ENCODE measurements at places on chromosomes 12 and 14.

- no peak for DNase-seq
Observed at GRCh38 chr14:70807898-70808415, 1.4 kb downstream of the MAP3K9 start.

- no peak for DNase-seq
Observed at GRCh38 chr12:13425766-13426165, 229.2 kb downstream of the EMP1 start.

GRCh38 chr14:76664790-76665189 lies 96.5 kb upstream of the VASH1 start:
- no peak for DNase-seq

GRCh38 chr14:81436296-81437138 lies 36.4 kb upstream of the STON2 start:
- no peak for DNase-seq

GRCh38 chr12:12428961-12429657 lies 72.2 kb downstream of the BORCS5 start:
- DNase-seq, result no peak

DNA sequence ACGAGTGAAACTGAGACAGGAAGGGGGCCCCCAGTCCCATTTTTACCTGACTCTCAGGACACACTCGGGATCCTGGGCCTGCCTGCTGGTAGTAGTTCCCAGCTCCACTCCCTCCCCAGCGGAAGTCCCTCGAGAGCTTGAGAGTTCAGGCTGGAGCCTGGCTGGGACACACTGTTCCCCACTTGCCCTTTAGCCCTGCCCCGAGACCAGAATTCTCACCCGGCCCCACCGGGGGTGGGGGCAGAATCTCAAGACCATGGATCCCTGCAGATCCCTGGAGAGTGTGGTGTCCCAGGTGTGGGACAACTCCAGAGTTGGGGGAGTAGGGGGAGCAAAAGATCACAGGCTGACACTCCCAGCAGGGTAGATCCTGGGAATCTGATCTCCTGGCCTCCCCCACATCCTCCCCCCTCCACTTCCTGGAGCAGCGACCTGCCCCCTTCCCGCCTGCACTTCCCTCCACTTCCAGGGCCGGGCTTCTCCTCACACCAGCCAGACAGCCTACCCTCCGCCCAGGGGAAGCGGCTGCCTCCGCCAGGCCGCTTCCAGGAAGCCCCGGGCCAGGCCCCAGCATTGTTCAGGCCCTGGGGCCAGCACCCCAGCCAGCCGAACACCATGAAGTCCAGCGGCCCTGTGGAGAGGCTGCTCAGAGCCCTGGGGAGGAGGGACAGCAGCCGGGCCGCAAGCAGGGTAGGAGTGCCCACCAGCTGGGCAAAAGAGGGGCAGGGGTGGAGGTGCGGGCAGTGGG lies at the start of gene TNS2:
Gene TNS2 (plus strand): TSS at position 495 of the 748 bp plus-strand sequence. CDS start 121 bp downstream, at position 616.
- DNase-seq, result no peak

DNA sequence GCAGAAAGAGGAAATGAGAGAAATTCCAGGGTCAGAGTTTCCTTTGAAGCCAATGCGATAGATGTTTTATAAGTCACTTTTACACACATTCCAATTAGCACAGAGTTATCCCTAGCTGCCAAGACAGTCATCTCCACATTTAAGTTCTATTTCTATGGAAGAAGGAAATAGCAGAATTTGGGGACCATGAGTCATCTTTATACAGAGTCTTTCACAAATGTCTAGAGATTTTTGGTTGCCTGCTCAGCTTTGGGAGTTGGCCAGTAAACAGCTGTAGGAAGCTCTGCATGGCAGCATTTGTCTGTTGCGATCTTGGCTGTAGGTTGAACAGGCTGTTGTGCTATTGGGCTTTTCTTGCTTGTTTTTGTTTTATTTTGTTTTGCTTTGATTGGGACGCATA lies 884.3 kb downstream of the GALC start:
- DNase-seq, result no peak

- no peak for DNase-seq
Observed at GRCh38 chr14:59406454-59407245, 58.5 kb downstream of the GPR135 start.

GRCh38 chr12:16197600-16197999 lies 79.9 kb downstream of the SLC15A5 start:
- no peak for DNase-seq

DNA sequence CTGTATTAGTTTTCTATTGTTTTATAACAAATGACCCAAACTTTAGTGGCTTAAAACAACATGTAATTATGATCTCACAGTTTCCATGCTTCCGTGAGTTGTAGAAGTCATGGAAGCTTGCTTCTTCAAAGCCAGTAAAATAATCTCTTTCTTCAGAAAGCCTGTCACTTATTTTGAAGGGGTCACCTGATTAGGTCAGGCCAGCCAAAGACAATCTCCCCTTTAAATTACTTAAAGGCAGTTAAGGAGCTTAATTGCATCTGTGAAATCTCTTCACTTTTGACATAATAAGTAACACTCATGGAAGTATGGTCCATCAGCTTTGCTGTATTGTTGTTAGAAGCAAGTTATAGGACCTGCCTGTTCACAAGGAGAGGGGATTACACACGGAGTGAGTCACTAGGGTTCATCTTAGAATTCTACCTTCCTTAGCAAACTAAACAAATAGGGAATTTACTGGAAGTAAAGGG lies 89.8 kb downstream of the FAR2 start:
- no peak for DNase-seq

DNA sequence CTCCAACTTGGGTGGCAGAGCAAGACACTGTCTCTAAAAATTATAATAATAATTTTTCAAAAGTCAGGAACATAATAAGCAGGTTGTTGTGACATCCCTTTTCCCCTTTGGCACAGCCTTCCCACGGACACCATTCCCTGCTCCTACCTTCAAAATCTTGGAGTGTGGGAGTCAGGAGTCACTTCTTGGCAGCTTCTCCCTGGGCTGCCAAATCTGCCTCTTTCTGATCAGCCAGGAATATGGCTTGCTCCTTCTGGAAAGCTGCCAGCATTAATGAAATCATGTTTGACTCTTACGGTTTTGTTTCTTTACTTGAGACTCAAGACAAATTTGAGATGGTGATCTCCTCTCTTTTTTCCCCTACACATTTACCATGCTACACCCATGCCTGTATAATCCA lies 391.4 kb upstream of the SYT1 start:
- no peak for DNase-seq

- no peak for DNase-seq
Observed at GRCh38 chr12:105600911-105601545, 270.5 kb downstream of the C12orf75 start.

- DNase-seq, result no peak
Observed at GRCh38 chr14:49954171-49954631, 61.3 kb downstream of the ARF6 start.

- DNase-seq, result no peak
Observed at GRCh38 chr12:56631790-56632700, 1.9 kb upstream of the BAZ2A start.

DNA sequence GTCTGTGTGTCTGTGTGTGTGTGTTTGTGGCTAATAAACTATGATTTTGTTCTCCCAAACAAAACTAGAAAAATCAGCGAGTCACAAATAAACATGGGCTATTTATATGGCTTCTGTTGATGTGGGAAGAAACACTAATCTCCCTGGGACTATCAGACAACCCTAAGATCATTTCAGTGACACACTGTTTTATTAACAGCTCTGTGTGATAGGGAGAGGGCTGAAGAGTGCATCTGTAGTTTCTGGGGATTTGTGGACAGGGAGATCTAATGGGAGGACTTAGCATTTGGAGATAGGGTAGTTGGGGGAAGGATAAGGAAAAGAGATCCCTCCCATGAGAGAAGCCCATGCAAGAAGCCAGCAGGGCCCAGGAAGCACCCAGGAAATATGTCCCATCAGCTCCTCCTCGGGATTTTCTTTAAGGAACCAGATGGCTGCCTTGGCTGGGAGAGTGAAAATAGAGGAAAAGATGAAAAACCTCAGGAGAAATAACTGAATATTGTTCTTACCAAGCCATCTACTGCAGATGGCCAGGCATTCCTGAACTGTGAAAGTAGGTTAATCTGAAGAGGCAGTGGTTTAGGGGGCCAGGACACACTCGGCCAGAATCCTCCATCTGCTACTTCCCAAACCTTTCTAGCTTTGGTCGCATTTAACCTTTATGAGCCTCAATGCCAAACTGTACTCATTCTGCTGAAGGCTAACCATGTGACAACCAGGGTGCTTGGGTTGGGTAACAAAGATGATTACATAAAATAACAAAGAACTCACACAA lies 253.4 kb downstream of the BTG1 start:
- DNase-seq, result no peak

GRCh38 chr12:72605975-72606374 lies 333.8 kb downstream of the TRHDE start:
- peak; percentile 75 for DNase-seq

DNA sequence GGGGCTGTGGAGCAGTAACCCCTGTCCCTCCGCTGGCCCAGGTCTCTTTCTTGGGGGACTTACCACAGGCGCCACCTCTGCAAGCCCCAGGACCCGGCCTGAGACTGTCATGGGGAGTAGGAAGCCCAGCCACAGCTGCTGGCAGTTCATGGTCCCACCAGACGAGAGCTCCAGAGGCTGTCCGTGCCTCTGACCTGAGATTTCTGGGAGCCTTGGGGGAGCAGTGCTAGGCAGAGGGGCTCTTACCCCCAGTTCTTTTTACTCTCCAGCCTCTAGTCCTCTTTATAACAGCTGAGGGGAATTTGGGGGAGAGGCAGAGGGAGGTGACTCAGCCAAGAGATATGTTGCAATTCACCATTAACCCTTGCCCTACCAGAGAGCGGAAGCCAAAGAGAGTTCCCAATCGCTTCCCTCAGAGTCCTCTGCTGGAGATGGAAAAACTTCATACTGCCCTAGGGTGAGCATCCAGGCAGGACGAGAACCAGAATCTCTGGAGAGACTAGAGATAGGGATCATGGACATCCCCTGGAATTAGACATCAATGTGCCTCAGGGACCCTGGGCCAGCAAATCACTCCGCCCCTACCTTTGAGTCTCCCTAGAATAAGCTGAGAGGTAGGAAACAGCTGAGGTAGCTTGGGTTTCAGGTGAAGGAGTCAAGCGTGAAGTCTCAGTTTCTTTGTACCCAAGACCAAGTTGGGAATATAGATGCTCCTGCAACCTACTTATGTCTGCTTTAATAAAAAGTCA lies at the start of gene MMP19:
Gene MMP19 (minus strand): TSS at position 256 of the 749 bp plus-strand sequence. CDS start 106 bp downstream, at position 150.
- DNase-seq, result no peak

GRCh38 chr12:24546661-24547060 lies 402.2 kb downstream of the BCAT1 start:
- DNase-seq, result no peak

DNA sequence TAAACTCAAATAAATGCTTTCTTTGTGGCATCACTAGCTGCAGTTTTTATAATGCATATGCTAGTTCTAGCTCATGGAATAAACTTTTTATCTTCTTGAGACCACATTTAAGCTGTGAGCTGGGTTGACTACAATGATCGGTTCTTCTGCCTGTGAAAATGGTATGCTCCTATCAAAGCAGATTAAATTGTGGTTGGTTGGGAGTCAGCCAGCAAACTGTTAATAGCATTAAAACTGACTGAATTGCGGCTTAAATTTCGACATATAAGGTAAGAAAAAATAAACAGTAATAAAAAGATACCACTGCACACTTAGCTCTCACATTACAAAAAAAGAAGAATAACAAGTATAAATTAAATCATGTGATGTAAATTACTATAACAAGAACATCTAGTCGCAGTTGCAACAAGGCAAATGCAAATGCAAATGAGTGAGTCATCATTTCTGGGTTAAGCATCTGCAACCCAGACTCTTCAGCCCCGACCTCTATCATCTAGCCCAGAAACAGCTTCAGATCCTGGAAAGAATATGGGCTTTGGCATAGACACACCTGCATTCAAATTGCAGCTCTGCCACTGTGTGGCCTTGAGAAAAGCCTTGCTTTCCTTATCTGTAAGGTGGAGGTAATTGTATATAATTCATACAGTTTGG lies 19.8 kb upstream of the DHRS7 start:
- no peak for DNase-seq

DNA sequence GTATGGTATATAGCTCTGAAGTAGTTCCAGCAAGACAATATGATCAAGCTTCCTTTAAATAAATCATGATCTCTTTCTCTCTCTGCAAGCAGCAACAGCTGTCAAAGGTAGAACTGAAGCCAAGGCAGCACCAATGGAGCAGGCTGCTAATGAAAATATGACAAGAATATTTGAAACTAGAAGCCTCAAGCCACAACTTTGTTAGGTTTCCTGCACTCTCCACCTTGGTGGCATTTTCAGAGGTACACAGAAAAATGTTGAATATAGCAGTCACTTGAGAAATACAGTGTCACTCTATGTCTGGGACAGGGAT lies 43.8 kb upstream of the PSMA6 start:
- DNase-seq, result no peak

DNA sequence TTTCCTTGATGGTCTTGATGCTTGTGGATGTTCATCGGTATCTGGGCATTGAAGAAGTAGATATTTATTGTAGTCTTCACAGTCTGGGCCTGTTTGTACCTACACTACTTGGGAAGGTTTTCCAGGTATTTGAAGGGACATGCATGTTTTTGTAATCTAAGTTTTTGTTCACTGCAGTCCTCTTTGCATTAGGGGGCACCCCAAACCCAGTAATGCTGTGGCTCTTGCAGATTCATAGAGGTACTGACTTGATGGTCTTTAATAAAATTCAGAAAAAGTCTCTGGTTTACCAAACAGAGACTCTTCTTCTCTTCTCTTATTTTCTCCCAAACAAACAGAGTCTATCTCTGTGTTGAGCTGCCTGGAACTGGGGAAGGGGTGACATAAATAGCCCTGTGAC lies 150.9 kb upstream of the SLC16A7 start:
- DNase-seq, result no peak

DNA sequence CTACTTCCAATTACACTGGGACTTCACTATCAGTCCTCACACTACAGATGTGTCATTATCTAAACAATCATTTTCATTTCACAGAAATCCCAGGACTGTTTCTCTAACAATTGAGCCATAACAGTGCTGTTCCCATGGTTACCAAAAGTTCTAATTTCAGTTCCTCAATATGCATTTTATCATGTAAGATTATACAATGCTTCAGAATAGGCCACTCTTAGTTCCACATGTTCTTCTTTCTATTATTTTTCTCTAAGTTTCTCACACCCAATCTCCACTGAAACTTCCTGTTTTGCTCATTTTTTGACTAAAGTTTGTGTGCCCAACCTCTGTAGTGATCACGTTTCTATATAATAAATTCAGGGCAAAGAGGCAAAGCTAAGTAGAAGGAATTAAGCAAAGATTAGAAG lies 185.8 kb downstream of the DUSP6 start:
- no peak for DNase-seq

- DNase-seq, result no peak
Observed at GRCh38 chr12:78155546-78155945, 324.9 kb downstream of the NAV3 start.

GRCh38 chr12:53719649-53720048 lies 7.6 kb downstream of the CALCOCO1 start:
- no peak for DNase-seq

GRCh38 chr14:63642656-63643382 lies 1.1 kb upstream of the WDR89 start:
- DNase-seq, result no peak

- DNase-seq, result no peak
Observed at GRCh38 chr12:47340411-47341015, 260.8 kb upstream of the AMIGO2 start.

GRCh38 chr14:100213956-100214769 lies 24.8 kb upstream of the YY1 start:
- DNase-seq, result peak; percentile 43
